ENCODE measurements at places on chromosomes 13 and 19.

- DNase-seq, result no peak
Measured at GRCh38 chr13:112170823-112171569, 104.0 kb downstream of the SOX1 start.

GRCh38 chr13:26591672-26592071 lies 34.2 kb downstream of the WASF3 start:
- no peak for DNase-seq

- no peak for DNase-seq
Measured at GRCh38 chr13:43006893-43007631, 15.0 kb upstream of the EPSTI1 start.

GRCh38 chr19:53868091-53868891 lies 608 bp downstream of the MYADM start:
- DNase-seq, result peak; percentile 71

- peak; percentile 80 for DNase-seq
Measured at GRCh38 chr19:47109541-47110375, 3.8 kb downstream of the ZC3H4 start.

- DNase-seq, result peak; percentile 68
Measured at GRCh38 chr19:15631817-15632216, 8.9 kb upstream of the CYP4F3 start.

DNA sequence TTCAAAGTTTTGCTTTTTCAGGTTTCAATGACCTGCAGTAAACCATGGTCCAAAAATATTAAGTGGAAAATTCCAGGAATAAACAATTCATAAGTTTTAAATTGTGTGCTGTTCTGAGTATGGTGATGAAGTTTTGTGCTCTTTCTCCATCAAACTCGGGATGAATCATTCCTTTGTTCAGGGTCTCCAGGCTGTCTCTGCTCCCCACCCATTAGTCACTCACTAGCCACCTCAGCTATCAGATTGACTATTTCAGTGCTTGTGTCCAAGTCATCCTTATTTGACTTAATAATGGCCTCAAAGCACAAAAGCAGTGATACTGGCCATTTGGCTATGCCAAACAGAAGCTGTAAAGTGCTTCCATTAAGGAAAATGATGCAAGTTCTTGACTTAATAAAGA lies 1140.4 kb downstream of the EFNB2 start:
- DNase-seq, result no peak

DNA sequence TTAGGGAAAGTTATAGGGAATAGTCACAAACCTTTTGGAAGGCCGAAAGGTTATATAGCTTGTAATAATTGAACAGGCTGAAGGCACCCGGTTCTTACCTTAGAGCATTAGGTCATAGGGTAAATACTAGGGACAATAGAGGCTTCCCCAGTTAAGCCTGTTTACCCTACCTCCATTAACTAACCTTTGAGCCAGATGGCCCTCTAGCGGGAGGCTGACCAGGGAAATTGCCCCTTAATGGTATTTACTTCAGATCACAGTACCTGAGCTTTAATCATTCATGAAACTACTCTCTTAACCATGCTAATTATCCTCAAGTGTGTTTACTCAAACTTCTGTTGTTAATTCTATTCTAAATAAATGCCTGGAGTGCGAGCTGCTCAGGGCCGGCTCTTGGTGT lies 20.4 kb upstream of the ZNF83 start:
- no peak for DNase-seq

GRCh38 chr19:17572638-17573037 lies 17.2 kb downstream of the COLGALT1 start:
- no peak for DNase-seq
